ENCODE measurements at places on chromosomes 1 and 21.
A peak's percentile ranks its signal among the peaks of the same experiment; 100 is the strongest.

DNA sequence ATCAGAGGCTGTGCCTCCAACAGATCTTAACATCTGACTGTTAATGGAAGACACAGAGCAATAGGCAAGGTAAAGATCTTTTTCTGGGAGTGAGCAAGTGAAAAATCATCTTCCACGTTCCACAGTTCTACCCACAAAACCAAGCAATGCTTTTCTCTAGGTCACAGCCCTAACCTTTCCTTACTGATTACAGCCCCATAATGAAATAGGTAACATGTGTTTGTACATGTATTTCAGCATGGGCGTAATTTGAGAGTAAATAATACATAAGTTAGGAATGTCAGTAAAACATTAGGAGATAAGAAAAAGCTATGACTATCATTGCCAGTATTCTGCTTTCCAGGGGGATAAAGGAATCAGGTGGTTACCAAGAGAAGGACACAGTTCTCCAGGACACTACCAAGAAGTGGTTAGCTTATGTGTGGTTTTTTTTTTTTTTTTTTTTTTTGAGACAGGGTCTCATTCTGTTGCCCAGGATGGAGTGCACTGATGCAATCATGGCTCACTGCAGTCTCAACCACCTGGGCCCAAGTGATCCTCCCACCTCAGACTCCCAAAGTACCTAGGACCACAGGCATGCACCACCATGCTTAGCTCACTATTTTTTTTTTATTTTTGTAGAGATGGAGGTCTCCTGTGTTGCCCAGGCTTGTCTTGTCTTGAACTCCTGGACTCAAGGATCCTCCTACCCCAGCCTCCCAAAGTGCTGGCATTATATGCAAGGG lies 72.0 kb downstream of the DAP3 start:
- no peaks in the 10 kb centered on the region for H3K27me3 ChIP-seq
- H3K4me3 ChIP-seq, result no peak overlapping the region
- H3K27ac ChIP-seq, result no peak overlapping the region
- DNase-seq, result no peak
- no peaks in the 10 kb centered on the region for H3K4me1 ChIP-seq

GRCh38 chr1:233998891-233999290 lies 94.4 kb downstream of the SLC35F3 start:
- H3K27me3 ChIP-seq, result no peaks in the 10 kb centered on the region
- H3K36me3 ChIP-seq, result no peaks in the 10 kb centered on the region
- H3K27ac ChIP-seq, result no peak overlapping the region
- no peak overlapping the region for H3K4me3 ChIP-seq
- no peak for DNase-seq

DNA sequence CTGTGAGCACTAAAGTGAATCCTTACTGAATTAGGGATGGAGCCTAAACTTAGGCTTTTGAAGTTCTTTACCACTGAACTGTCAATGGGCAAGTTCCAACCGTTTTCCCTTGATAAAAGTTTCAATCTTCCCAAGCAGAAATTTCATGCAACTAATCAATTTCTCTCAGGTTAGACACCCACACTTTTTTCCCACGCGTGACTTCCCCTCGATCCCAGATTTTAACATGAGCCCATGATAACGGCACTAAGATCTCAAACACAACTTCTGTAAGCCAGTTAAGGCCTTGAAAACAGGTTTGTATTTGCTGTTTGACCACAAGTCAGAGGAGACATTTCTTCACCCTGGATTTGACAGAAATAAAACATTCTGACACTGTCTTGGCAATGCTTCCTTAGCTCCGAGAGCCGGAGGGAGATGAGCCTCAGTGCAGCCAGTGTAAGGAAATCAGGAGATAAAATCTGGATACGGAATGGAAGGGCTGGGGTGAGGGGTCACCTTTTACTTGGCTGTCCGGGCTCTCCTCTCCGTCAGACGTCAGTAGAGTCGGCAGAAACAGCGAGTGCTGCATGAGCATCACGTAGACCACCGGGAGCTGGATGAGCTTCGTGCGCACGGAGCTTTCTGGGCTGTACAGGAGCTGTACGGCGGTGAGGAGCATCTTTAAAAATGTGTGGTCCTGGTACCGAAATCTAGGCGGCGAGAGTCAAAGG lies 39.7 kb downstream of the MRAP start:
- no peak overlapping the region for H3K4me3 ChIP-seq
- DNase-seq, result no peak
- H3K36me3 ChIP-seq, result peaks cover 38% of the 10 kb centered on the region
- peaks cover 25% of the 10 kb centered on the region for H3K4me1 ChIP-seq
- no peak overlapping the region for H3K27ac ChIP-seq

DNA sequence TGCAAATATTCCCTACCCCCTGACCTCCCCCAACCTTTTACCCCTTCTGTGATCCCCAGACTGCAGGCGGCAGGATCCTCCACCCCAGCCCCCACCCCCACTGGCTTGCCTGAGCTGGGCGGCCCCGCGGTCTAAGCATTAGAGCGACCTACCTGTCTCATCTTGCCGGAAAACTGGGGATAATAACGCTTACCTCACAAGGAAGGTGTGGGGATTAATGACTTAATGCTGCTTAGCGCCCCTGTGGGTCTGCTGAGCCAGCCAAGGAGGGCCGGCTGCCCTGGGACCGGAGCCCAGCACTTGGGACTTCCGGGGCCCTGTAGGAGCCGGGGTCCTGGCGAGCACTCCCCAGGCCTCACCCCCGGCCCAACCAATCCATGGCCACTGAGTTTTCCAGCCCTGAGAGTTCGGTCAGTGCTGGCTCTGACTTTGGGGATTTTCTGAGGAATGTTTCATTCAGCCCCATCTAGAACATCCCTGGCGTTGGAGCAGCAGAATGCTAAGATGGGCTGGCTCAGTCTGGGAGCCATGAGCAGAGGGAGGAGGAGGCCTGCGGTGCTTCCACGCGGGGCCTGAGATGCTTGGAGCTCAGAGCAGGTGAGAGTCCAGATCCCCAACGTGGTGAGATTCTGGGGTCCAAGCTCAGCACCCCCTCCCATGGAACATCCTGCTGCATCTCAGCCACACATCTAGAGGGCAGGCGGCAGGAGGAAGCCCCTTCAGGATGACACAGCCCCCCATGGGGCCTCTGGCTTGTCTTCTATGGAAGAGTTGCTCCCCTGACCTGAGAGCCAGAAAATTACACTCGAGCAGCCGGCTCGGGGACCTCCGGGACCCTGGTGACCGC lies 97.9 kb downstream of the RIPK4 start:
- H3K27me3 ChIP-seq, result no peaks in the 10 kb centered on the region
- no peak for DNase-seq

- H3K27me3 ChIP-seq, result peaks cover 34% of the 10 kb centered on the region
- no peak overlapping the region for H3K4me3 ChIP-seq
- H3K27ac ChIP-seq, result no peak overlapping the region
- H3K36me3 ChIP-seq, result no peaks in the 10 kb centered on the region
- DNase-seq, result no peak
- peaks cover 5% of the 10 kb centered on the region for H3K4me1 ChIP-seq
These were observed 74.9 kb downstream of the RRAGC start for GRCh38 chr1:38784452-38785284.

DNA sequence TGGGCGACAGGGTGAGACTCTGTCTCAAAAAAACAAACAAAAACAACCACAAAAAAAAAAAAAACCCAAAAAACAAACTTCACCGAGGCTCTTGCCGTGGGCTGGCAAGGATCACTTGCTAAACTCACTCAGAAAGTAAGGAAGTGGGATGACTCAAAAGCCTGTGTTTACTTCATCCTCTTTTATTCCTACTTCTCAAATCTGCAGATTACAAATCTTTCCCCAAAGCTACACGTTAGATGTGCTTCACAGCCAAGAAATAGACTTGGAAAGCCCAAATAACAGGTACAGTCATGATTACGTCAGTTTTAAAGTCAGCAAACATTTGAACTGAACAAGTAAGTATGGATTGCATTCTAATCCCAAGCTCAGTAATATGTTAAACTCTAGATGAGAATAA lies 359.3 kb downstream of the ADGRL2 start:
- no peak overlapping the region for H3K27ac ChIP-seq
- H3K36me3 ChIP-seq, result no peaks in the 10 kb centered on the region
- H3K27me3 ChIP-seq, result no peaks in the 10 kb centered on the region
- H3K4me1 ChIP-seq, result no peaks in the 10 kb centered on the region

GRCh38 chr1:25033828-25034705 lies 104.0 kb upstream of the RUNX3 start:
- H3K4me3 ChIP-seq, result no peak overlapping the region
- DNase-seq, result no peak
- peaks cover 31% of the 10 kb centered on the region for H3K4me1 ChIP-seq
- H3K36me3 ChIP-seq, result no peaks in the 10 kb centered on the region

- H3K4me1 ChIP-seq, result peaks cover 21% of the 10 kb centered on the region
- no peaks in the 10 kb centered on the region for H3K36me3 ChIP-seq
- no peak for DNase-seq
- no peaks in the 10 kb centered on the region for H3K27me3 ChIP-seq
- H3K4me3 ChIP-seq, result peak within 1 kb of the TSS; percentile 99
- H3K27ac ChIP-seq, result peak within 1 kb of the TSS; percentile 4
These were observed at the start of gene PTPRU for GRCh38 chr1:29235955-29236711. TSS of gene PTPRU (plus strand) at chr1:29236522. CDS start at chr1:29236645, 123 bp downstream.

- H3K27ac ChIP-seq, result peak overlapping the region; percentile 100
- H3K4me3 ChIP-seq, result peak overlapping the region; percentile 63
- H3K4me1 ChIP-seq, result peaks cover 43% of the 10 kb centered on the region
- DNase-seq, result peak; percentile 89
- no peaks in the 10 kb centered on the region for H3K27me3 ChIP-seq
These were observed 12.8 kb downstream of the ADAMTSL4 start for GRCh38 chr1:150561974-150562445.

- H3K4me1 ChIP-seq, result peaks cover 11% of the 10 kb centered on the region
- no peaks in the 10 kb centered on the region for H3K36me3 ChIP-seq
- no peak overlapping the region for H3K4me3 ChIP-seq
These were observed 2.2 kb downstream of the MYCBP start for GRCh38 chr1:38870996-38871395.

- H3K27ac ChIP-seq, result no peak overlapping the region
- peaks cover 2% of the 10 kb centered on the region for H3K27me3 ChIP-seq
- H3K4me1 ChIP-seq, result peaks cover 26% of the 10 kb centered on the region
- peak overlapping the region; percentile 14 for H3K4me3 ChIP-seq
- no peak for DNase-seq
These were observed 2.2 kb downstream of the PAQR6 start for GRCh38 chr1:156245451-156246232.

DNA sequence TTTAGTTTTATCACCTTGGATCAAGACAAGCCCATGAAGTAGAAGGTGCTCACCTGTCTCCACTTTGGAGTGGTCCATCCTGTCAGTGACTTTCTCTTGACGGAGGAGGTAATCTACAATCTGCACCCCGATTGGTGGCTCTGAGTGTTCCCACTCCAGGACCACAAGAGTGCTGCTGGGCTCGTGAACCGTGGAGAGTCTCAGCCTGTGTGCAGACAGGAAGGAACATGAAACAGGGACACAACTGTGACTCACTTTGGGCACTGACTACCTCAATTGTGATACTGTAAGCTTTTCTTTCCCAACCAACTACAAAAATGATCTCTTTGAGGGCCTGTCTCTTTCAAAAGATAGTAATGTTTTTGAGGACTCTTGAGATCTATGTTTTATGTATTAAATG lies 280.2 kb downstream of the ASTN1 start:
- H3K27me3 ChIP-seq, result no peaks in the 10 kb centered on the region
- H3K4me1 ChIP-seq, result no peaks in the 10 kb centered on the region
- DNase-seq, result no peak
- no peak overlapping the region for H3K4me3 ChIP-seq
- no peak overlapping the region for H3K27ac ChIP-seq
- no peaks in the 10 kb centered on the region for H3K36me3 ChIP-seq

All from astrocyte (in vitro differentiated cells and primary cell).